ENCODE measurements at places on chromosomes 2 and 18.

DNA sequence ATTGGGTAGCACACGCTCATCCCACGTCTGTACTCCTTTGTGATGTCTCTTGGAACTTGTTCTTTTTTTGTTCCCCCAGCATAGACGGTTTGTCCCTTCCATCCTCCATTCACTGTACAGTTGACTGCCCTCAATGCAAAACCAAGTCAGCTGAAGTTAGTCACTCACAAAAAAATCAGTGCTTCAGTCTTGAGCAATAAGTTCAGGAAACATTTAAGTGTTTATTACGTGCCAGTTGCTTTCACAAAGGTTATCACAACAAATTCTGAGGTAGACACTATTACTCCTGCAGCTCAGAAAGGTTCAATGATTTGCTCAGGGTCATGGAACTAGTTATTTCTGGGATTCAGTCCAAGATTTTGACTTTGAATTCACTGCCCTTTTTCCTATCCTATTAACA, 102.2 kb downstream of the PDE1A start:
- no peak for DNase-seq

- DNase-seq = no peak
Measured at GRCh38 chr18:6342990-6343389, 71.7 kb downstream of the L3MBTL4 start.

GRCh38 chr2:224432003-224432579, 30.2 kb upstream of the FAM124B start:
- no peak for DNase-seq

- DNase-seq = no peak
Measured at GRCh38 chr2:25420820-25421237, 79.1 kb upstream of the DNMT3A start.

GRCh38 chr2:120432976-120433815, 87.3 kb downstream of the INHBB start:
- DNase-seq = no peak

DNA sequence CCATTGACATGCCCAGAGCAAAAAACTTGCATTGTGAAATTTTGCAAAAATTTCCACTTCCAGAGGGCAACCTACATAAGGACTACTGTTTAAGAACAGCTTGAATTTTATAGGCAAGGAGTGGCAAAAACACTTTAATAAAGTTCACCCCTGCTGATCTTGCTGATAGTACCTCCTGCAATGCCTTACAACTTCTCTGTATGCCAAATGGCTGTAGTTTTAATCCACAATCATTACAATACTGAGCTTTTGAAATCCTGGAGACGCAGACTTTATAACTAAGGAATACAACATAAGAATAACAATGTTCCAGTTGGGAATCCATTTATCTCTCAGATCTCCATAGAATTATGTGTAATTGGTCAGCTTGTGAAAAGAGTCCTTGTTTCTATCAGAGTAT, 247.5 kb downstream of the KCNJ3 start:
- no peak for DNase-seq

GRCh38 chr2:136131484-136131960, 13.6 kb upstream of the CXCR4 start:
- DNase-seq = peak; percentile 48

- DNase-seq = no peak
Measured at GRCh38 chr2:103788389-103788788, 1026.6 kb downstream of the TMEM182 start.

GRCh38 chr18:67417864-67418523, 98.5 kb downstream of the DSEL start:
- peak; percentile 22 for DNase-seq

DNA sequence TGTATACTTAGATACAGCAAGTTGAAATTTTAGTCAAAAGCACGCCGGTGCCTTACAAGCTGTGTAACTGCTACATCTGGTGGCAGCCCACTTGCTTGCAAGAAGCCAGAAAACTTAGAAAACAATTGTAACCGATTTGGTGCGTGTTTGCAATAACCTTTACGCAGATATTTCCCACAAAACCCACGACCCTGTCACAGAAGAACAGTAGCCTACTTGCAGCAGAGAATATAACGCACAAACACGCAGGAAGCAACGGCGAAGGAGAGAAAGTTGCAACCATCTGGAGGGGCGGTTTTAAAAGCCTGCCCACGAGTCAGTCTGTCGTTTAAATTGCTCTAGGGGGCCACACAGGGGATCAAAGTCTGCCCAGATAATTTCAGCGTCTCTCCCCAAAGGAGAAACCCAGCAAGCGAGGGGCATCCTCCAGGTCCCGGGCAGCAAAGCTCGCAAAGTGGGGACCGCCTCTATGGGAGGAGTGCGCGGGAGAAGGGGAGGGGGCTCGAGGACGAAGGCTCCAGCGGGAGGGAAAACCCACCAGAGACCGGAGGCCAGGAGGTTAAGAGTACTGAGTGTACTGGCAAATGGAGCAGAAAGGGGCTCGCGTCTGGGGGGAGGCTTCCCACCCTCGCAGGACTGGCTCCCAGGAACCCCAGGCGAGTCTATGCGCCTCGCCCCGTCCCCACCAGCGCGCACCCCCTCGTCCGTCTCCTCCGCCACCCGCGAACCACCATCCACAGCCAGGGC, 1.1 kb downstream of the TLK1 start:
- DNase-seq = peak; percentile 63

DNA sequence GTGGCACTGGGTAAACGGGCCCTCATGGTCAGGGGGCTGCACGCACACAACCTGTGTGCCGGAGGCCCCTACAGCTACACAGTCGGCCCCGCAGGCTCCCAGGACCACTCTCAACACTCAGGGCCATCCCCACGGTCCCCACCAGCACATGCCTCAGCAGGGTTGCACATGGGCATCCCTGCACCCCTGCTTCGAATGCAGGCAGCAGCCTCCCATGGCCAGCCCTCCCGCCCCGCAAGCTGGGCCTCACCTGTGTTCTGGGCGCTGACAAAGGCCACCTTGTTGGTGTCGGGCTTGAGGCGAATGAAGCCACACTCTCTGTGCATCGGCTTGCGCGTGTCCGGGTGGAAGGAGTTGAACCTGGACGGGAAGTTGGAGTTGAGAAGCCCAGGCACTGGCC, 34.2 kb downstream of the THAP4 start:
- DNase-seq = no peak

DNA sequence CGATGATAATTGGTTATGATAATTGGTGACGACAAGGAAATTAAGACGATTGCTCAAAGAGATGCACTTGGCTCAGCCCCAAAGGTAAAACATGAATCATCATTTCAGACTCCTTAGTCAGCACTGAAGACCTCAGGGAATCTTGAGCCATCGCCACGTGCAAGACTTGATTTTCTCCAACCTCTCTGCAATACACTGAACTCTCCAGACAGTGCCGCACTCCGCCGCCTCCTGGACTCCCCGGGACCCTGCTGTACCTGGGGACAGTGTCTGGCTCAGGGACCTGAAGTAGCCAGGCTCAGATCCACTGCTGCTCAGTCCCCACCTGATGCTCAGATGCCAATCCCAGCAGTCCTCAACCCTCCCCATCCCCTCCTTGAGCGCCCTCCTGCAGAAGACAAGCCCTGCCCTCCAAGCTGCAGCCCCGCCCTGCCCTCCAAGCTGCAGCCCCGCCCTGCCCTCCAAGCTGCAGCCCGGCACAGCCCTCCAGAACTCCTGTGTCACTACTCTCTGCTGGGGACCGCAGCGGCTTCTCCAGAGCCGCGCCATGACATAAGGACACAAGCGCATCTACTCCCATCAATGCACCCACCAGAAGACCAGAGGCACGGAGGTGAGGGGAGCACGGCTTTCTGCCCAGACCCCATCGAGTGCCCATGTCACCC, 1.1 kb downstream of the TMEM18 start:
- peak; percentile 50 for DNase-seq

- DNase-seq = no peak
Measured at GRCh38 chr2:19893520-19894133, 8.2 kb downstream of the TTC32 start.

DNA sequence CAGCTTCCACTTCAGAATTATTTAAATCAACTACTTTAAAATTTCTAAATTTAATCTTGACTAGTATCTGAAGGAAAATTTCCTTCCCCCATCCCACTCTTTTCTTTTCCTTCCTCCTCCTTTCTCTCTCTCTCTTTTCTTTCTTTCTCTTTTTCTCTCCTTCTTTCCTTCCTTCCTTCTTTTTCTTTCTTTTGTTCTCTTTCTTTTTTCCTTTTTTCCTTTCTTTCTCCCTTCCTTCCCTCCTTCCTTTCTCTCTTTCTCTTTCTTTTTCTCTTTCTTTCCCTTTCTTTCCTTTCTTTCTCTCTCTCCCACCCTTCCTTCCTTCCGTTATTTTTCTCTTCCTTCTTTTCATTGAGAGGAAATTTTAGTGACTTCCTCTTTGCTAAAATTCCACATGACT, 132.0 kb upstream of the CDH19 start:
- DNase-seq = no peak

GRCh38 chr2:209673811-209674210, 97.8 kb upstream of the UNC80 start:
- DNase-seq = no peak

DNA sequence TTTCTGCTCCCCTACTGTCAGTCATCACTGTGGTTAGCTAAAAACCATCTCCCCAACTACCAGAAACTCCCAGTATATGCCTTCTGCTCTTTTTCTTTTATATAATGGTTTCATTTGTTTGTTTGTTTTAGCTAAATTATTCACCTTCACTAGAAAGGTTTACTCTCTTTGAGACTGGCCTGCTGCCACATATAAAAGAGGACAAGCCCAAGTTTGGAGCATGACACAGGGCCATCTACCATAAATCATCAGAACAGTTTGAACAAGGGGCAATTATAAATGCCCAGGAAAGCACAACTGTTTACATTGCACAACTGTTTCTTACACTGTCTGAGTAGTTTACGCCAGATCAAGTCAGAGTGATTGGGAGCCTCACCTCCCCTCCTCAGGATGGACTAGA, 471.0 kb upstream of the PIK3C3 start:
- no peak for DNase-seq
